NCI-H1092 treated with DMSO at 0.1 percent for 48 hours (cell line): ENCODE measurements at places on chromosomes 5 and 9.
A peak's percentile ranks its signal among the peaks of the same experiment; 100 is the strongest.

DNA sequence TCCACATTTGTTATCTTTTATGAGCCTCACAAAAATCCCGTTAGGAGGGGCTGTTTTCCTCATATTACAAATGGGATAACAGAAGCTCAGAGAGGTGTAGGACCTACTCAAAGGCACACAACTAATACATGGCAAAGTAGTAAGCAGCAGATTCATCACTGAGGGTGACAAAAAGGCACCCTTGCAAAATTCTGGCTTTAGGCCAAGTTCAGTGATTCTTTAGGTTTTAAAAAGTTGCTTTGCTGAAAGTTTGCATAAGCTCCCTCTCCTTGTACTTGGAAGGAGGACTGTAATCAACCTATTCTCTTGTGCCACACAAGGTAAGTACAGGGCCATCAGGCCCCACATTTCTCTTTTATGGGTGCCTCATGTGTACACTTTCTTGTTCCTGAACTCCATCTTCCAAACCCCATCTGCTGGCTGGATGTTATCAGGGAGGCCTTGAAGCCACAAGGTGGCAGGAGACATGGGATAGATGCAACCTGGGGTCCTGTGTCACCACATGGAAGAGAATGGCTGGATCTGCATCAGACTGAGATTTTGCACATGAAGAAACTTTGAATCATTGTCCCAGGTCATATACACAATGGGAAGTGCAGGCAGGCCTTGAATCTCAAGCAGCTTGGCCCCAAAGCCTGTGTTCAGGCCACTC is 311.6 kb downstream of the MSX2 start:
- DNase-seq, result no peak

GRCh38 chr5:31270396-31270795 is 76.9 kb downstream of the CDH6 start:
- peak; percentile 21 for DNase-seq

DNA sequence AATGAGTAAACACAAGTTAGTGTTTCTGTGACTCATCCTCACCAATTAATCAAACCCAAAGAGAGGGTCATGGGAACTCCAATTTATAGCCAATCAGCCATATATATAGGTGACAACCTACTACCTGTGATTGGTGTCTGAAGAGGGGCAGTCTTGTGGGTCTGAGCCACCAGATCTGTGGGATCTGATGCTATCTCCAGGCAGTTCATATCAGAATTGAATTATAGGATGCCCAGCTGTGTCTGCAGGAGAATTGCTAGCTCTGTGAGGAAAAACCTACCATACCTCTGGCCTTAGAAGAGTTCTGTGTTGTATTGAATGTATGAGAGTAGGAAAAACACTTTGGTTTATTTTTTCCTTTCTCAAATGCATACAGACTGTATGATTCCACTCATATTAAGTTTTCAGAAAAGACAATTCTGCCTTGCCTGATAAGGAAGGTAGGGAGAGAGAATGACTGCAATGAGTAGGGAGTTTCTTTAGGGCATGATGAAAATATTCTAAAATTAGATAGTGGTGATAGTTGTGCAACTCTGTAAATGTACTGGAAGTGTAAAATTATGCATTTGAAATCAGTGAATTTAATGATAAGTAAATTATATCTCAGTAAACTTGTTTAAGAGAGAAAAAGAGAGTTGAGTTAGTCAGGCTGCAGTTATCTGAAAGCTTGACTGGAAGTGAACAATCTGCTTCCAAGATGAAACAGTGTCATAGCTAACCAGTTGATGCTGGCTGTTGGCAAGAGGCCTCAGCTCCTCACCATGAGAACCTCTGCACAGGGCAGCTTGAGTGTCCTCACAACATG is 274.9 kb downstream of the AUH start:
- DNase-seq, result no peak

DNA sequence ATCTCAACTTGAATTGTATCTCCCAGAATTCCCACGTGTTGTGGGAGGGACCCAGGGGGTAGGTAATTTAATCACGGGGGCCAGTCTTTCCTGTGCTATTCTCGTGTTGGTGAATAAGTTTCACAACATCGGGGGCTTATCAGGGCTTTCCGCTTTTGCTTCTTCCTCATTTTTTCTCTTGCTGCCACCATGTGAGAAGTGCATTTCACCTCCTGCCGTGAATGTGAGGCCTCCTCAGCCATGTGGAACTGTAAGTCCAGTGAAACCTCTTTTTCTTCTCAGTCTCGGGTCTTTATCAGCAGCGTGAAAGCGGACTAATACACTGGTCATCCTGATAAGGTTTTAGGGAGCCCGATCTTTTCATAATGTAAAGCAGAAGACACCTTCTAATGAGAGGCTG is 687.0 kb upstream of the FTMT start:
- no peak for DNase-seq

DNA sequence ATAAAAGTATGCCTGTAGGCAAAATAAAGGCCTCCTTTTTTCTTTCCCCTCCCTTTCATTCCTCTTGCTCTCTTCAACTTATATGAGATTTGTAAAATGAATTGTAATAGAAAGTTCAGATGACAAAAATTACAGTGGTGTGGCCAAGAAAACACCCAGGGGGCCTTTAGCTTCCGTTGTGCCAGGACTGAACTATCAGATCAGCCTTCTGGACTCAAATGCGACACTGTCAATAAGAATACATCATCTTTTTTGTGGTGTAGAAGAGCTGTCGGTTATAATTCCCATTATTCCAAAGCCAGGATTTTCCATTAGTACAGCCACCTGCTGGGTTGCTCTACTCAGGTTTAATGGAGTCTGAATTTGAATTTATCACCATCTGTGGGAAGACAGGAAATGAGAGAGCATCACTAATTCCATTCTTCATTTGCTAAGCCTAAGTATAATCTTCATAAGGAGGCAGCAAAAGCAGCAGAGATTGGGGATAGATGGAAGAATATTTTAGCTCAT is 443.4 kb downstream of the ANXA1 start:
- DNase-seq, result peak; percentile 57

DNA sequence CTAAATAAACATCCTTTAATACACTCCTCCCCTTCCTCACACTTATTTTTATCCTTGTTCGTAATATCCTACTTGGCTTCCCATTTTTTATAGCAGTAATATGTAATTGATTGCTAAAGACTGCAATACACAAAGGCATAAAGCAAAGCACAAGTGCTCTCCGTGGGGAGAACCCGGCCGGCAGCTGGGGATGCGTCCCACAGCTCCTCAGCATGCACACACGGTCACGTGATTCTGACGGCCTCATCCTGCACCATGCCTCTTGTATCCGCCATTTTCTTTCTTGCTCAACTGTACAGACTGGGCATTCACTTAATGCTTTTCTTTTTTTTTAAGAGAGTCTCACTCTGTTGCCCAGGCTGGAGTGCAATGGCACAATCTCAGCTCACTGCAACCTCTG is 2.8 kb downstream of the BRD3OS start:
- no peak for DNase-seq

GRCh38 chr5:60010853-60011252 is 117.3 kb upstream of the PDE4D start:
- DNase-seq, result no peak

DNA sequence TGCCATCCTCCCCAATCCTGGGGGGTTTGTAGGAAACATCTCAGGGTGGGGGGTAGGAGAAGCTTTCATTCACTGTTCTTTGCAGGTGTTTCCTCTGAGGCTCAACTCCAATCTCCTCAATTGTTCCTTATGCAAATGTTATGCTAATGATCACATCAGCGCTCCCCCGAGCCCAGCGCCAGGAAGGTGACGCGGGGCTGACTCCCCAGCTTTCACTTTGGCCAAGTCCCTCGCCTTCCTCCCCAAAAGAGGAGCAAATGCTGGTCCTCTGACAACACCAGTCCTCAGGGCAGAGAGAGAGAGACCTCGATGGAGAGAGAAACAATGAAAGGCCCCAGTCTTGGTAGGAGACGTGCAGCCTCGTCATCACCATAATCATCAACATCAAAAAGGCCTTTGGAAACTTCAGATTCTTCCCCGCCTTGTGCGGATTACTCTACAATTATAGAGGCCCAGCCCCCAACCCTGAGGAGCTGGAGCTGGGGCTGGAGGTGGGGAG is 39.1 kb downstream of the PCDH1 start:
- DNase-seq, result no peak

DNA sequence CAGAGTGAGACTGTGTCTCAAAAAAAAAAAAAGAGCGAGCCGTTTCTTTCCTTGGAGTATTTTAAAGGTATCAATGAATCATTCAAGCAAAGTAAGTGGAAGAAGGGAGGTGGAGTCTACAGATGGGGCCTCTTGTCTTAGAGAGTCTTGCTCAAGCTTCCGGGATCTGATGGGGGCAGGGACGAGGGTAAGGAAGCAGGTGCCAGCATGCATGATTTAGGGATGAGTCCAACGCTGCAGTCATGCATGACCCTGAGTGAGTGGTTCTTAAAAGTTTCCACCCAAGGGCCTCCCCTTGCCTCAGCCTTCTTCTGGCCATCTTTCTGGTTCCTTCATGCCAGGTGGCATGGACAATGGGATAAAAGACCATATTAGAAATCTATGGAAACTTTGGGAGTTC is 79.6 kb downstream of the MYO10 start:
- no peak for DNase-seq

DNA sequence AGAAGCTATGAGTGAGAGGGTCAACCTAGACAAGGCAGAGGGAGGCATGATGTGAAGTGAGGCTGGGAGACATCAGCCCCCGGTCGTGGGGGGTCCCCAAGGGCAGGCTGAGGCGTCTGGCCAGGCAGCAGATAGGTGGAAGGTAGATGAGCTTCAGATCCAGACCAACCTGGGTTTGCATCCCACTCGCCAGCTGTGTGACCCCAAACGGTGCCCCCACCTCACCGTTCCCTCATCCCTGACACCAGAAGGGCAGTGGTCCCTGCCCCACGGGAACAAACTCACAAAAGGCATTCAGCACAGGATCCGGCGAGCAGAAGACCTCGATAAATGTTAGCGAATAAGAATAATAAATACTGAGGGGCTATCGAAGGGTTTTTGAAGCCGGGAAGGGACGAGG is 27.5 kb upstream of the LMX1B start:
- no peak for DNase-seq

DNA sequence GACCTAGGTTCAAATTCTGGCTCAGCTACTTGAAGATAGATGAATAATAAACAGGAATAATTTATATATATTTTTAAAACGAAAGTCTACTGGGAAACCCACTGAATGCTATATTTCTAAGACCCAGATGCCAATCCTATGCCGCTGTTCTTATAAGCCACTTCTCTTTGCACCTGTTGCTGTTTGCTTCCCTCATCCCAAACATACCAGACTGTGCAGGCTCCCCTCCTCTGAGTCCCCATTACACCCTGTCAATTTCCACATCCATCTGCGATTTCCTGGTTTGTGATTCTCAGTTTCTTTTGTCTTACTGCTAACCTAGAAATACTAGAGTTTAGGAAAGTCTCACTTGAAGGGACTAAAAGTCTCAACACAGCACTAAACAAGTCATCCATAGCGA is 92.8 kb upstream of the CAST start:
- DNase-seq, result no peak

DNA sequence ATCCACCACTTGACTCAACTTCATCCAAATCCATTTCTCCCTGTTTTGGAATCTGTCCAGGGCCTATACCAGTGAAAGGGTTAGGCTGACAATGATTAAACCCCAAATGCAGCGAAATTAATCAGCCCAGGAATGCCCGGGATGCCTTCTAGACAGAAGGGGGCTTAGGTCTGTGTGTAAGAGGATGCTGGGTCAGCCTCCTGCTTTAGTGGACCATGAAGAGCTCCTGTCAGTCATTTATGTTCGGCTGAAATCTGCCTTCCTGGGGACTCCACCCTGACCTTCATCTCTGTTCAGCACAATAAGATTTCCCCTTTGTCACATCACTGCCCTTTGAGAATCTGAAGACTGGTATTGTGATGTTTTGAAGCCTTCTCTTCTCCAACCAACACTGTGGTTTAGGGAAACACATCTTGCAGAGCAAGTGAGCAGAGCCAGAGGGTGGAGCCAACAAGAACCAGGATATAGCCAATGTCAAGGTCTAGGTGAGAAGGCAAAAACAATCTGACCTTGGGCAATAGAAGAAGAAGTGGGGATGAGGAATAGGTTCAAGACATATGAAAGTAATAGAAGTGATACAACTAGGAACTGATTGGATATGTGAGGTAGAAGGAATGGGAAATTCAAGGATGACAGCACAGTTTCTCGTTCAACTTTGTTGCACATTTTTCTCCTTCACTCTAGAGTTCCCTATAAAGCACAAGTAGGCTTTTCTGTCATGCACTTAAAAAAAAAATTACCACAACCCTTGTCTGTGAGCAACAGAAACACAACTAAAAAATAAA is 234.4 kb downstream of the ARHGAP26 start:
- no peak for DNase-seq

GRCh38 chr5:14469551-14470377 is 111.8 kb upstream of the OTULINL start:
- DNase-seq, result no peak
